AG09319 (cell line): ENCODE measurements at places on chromosomes 5 and 9.

DNA sequence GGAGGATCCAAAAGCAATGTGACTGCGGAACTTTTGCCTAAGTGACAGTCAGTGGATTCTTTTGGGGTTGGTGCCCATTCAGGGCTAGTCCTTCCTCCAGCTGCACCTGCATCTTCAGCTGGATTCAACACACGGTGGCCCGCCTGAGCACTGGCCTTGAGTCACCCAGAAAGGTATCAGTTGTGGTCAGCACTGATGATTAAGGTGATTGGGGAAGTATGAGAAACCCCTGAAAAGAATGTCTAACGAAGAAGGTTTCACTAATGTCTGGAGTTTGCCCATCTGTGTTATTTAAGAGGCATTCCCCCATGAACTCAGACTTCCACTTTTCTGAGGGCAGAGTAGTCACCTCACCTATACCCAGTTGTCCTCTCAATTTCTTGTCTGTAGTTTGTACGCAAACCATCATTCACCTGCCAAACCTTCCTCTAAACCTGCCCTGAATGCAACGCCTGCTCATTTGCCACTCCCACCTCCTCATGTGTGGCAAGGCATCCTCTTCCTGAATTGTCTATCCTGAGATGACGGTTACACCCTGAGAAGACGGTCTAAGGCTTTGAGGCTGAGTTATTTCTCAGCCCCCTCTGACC is 27.2 kb downstream of the CSF2 start:
- DNase-seq, result no peak

DNA sequence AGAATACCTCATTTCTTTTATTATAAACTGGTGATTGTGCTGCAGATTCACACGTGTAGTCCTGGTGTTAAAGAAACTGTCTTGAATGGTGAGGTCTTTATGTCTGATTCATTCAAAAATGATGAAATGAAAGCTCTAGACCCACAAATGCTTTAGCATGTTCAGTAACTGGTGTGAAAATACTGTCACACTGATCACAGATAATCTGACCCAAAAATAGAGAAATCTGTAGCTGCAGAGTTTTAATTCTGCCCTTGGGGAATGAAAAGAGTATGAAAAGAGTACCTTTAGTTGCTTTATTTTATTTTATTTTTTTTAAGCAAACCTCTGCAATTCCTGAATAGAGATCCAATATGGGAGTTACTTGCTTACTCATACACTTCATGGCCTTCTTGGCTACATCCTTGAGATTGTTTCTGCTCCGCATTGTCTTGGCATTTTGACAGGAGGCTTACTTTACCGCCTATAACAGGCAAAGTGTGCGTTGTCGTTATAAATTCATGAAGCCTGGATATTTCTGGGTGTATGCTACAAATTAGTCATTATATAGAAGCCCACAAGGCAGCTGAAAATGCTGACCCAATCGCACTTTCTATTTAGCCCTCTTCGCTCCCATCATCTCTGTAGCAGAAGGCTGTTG is 2.7 kb downstream of the RGMB start:
- no peak for DNase-seq

- no peak for DNase-seq
These were observed 89.5 kb upstream of the FSTL4 start for GRCh38 chr5:133701871-133702270.

GRCh38 chr5:64331597-64332277 is 166.1 kb downstream of the RNF180 start:
- no peak for DNase-seq

DNA sequence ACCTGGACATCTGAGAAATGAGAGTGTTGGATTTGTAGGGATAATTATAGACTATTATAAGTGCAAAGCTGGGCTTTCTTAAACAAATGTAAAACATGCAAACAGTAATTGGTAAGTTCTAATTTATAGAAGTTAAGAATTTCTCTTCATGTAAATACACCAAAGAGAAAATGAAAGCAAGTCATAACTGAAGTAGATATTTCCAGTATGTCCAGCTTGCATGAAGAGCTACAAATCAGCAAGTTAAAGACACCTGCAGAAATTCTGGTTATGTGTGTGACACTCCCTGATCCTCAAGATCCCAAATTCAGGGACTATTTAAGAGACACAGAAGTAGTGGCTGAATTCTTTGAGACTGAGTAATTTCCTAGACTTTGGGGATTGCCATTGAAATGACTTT is 308.9 kb downstream of the TLE4 start:
- DNase-seq, result no peak

GRCh38 chr5:124735169-124735858 is 11.1 kb downstream of the ZNF608 start:
- DNase-seq, result peak; percentile 74

GRCh38 chr5:4777435-4777834 is 362.7 kb upstream of the ADAMTS16 start:
- DNase-seq, result no peak

GRCh38 chr9:93664549-93665120 is 88.3 kb downstream of the PHF2 start:
- no peak for DNase-seq

- DNase-seq, result no peak
These were observed 438.6 kb downstream of the AGTPBP1 start for GRCh38 chr9:85302938-85303756.

DNA sequence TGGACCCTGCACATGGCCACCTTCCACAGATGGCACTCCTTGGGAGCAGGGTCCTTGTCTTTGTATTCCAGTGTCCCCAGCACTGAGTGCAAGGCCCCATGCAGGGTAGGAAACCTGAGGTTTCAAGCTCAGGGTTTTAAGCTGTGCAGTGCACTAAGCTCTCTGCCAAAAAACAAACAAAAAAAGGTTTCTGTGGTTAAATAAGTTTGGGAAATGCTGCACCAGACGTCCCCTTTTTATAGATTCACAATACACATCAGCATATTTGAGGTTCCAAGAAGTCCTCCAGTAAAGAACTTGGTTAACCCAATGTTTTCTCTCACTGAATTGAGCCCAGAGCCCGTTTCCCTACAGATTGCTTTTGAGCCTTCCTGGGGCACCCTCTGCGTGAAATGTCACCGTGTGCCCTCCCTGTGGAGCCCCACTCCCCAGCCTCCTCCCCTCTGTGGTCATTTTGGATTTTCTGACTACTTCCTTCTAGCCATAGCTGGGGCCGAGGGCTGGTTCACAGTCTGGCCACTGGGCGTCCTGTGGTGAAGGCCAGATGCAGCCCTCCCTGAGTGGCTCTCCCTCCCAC is 17.1 kb downstream of the DELE1 start:
- DNase-seq, result no peak

DNA sequence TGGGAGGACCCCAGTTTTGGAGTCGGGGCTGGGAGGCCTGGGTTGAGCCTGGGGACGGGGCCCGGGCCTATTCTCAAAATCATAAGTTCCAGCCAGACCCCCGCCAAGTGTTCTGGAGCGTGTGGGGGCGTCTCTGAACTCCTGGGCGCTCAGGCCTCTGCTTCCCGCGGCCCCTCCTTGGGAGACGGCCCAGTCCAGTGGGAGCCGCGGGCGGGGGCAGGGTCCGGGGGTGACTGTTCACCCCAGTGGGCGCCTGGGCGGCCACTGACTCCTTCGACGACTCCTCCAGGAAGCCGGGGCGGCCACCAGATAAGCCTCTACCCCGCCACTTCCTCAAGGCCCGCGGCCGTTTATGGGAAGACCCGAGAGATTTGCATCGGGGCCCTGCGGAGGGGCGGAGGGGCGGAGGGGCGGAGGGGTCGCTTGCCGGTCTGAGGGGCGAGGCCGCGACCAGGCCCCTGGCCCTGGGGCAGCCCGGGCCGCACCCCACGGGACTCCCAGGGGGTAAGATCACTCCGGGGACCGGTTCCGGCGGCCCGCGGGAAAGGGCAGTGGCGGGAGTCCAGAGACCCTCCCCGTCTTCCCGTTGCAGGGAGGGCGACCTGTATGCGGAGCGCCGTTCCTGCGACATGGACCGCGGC is 655 bp downstream of the TOR4A start:
- no peak for DNase-seq

DNA sequence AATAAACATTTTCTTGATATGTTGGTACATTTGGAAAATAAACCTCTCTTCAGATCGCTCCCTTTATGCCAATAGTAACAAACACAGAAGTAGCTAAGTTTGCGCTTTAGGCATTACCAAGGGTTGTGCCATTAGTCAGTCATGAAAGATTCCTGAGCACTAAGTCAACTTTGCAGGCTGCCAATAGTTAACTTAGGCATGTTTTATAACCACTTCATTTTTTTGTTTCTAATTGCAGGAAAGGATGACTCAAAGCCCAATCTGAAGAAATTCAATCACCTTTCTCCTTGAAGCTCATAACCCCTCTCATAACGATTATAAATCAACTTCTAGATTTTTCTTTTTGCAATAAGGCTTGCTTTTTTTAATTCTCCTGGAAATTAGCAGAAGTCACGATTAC is 517.0 kb downstream of the AGTPBP1 start:
- DNase-seq, result peak; percentile 75

DNA sequence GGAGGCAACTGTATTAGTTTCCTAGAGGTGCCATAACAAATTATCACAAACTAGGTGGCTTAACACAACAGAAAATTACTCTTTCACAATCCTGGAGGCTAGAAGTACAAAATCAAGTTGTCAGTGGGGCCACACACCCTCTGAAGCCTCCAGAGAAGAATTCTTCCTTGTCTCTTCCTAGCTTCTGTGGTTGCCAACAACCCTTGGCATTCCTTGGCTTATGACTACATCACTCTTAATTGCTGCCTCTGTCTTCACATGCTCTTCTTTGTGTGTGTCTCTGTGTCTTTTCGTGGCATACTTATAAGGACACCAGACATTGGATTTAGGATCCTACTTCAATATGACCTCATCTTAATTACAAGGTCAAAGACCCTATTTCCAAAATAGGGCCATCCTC is 327.5 kb downstream of the CHSY3 start:
- DNase-seq, result no peak

DNA sequence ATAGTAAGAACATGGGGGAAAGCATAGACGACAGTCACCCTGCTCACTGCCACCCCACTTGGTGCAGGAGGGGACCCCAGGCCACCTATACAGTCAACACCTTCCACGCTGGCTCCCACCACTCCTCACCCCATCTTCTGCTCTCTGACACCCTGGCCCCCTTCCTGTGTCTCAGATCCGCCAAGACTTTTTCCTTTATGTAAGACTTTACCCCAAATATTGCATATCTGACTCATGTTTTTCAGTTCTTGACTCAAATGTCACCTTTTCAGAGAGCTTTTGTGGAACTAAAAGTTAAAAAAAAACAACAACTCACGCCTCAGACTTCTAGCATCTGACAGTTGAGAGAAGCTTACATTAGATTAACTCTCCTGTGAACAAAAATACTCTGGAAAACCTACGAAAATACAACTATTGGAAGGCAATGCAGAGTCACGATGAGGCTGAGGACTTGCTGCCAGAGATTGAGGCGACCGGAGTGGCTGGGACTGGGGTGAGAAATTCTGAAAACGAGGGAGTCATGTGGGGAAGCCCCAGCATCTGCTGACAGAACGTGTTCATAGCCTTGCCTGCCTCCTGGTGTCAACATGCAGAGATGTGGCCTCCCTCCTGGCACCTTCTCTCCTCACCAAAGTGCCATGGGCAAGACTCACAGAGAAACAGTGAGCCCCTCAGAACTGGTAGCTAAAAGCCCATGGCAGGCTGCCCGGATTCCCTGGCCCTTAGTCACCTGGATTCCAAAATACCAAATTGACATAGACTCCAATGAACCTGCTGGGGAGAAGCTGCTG is 22.4 kb upstream of the FCN2 start:
- DNase-seq, result no peak

DNA sequence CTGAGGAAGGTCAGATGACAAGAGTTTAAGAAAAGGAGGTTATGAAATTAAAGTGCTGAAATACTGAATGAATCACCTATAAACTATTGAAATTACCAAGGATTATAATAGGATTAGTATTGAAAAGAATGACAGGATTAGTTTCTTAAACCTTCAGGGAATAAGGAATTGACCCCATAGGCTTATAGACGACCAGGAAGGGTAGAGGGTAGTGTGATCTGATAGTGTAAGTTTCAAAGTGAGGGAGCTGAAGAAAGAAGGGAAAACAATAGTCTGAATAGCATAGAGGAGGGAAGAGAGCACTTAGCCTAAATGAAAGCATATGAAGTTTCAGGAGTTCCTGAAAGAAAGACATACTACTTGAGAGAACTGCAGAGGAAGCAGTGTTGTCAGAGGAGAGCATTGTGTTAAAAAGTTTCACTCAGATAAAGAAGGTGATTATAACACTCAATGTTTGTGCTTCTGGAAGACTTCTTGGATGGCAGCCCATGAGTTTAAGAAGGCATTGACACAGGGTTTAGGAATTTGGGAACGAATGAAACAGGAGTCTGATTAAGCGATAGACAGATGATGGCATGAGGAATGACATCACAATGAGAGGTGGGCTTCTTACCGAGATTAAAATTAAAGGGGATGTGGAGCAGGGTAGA is 557.9 kb upstream of the GRAMD2B start:
- DNase-seq, result no peak

GRCh38 chr9:131203431-131204218 is 72.7 kb downstream of the FAM78A start:
- DNase-seq, result no peak

DNA sequence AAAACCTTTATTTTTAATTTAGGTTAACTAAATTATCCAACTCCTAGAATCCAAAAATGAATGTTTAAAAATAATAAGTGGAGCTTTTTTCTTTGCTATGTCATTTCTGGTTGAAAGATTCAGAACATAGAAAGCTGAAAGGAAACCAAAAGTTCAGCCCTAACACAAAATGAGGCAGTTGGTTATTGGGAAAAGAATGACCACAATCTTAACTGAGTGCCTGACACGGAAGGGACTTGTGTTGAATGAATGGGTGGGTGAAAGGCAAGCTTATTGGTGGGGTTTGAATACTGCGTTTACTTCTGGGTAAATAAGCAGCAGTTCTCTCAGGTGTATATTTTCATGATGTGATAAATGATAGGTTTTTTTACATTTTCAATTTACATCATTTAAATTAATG is 243.5 kb downstream of the IRX1 start:
- no peak for DNase-seq

DNA sequence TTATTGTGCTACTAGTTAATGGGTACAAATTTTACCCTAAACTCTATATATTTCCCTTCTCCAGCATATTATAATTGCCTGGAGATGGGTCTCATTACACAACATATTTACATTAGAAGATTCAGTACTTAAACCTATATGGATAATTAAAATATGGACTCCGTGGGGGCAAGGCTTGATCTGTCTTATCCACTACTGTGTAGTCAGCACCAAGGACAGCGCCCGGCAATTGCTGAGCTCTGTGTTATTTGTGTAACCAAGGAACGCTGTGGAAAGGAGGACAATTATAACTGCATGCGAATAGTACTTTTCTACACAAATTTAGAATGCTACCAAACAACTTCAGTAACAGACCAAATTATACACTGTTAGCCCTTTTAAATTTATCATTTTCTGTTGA is 77.7 kb downstream of the DNAH5 start:
- peak; percentile 3 for DNase-seq
